ENCODE measurements at places on chromosomes 5 and 9.

DNA sequence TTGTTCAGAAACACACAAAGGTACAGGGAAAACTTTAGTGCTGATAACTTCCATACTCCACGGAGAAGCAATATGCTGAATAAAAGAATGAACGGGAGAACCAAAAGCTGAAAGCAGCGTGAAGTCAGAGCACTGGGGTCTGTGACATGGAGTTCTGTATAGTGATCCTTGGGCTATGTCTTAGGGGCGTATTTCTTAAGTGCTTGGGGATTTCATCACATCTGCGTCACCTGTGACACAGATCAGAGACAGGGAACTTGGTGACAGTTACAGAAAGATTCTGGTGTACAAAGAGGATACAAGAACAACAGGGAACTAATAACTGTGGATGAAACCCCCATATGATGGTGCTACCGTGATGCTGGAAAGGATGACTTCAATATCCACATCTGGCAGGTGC, 81.9 kb downstream of the MARCHF3 start:
- DNase-seq, result no peak

GRCh38 chr9:20835377-20836286, 151.6 kb downstream of the FOCAD start:
- no peak for DNase-seq

DNA sequence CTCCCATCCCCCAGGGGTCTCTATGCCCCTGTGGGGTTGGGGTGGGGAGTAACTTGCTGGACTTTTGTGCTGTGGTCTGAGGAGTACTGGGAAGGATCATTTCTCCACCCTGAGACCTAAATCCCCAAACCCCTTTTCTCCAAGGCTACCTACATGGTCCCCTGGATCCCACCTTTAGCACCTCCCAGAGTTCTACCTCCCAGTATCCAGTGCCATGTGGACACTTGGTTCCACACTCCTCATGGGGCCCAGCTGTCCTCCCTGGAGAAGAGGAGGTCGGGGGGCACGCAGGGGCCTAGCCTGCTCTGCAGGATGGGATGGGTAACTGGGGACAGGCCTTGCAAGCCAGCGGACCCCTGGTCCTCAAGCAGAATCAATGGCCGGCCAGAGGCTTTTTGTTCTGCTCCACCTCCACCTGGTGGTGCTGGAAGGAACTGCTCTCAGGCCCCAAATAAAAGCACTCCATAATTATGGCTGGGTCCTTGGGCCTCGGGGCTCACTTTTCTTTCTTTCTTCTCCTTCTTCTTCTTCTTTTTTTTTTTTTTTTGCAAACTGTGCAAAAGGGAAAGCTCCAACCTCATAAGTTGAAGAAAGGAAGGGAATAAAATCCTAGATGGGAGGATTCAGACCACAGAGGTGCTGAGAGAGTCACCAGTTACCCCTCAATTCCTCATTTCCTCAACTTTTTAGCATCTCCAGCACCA, 68.4 kb downstream of the PSD2 start:
- DNase-seq, result peak; percentile 62

GRCh38 chr5:60649288-60649917, 50.6 kb downstream of the DEPDC1B start:
- DNase-seq, result peak; percentile 74

DNA sequence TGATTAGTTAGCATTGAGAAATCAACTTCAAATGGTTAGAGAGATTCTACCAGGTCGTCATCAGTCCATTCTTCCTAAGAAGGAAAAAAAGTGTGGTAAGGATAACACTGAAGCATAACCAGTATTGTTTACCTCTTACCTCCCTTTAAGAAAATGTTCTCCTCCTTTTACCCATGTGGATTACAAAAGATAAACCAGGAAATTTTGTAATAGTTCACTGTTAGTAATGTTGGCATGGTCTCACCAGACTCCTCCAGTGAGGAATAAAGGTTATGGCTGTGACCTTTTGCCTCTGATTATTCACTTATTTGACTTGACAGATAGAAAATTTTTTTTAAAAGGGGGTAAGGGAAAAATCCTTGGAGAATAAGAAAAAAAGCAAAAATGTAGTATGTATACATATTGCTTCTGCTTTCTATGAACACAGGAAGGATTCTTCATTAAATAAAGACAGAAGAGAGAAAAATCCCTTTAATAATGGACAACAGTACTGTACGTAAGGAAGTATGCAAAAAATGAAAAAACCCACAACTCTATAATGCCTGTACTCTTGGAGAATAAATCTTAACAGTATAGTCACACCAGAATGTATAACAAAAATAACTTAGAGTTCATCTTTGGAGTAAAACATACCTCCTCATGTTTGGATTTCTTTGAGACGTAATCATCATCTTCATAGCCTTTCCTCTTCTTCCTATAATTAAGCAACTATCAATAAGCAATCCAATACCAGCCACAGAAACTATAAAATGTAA, 18.1 kb downstream of the CCNH start:
- DNase-seq, result no peak

DNA sequence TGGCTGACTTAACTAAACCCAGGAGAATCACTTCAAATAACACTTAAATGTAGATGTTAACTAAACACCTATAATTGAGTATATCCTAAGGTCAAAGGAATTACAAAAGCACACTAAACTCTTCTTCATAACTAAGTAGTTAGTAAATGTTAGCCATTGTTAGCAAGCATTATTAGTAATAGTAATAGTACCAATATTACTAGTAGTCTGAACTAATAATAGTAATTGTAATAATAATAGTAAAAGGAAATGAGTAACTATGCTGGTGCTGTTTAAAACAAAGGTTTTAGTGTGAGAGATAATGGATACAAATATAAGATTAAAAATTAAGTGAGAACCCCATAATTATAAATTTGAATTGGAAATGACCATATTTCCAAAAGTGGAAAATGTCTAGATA, 641.9 kb upstream of the RORB start:
- no peak for DNase-seq
